ENCODE measurements at places on chromosomes 2 and 18. TPM values are rescaled to one million over a fixed set of nuclear protein-coding genes. Genes with fewer than 3 reads are reported as not detected.

RFTN2 gene
- total RNA-seq, result 0.07 TPM

DNA sequence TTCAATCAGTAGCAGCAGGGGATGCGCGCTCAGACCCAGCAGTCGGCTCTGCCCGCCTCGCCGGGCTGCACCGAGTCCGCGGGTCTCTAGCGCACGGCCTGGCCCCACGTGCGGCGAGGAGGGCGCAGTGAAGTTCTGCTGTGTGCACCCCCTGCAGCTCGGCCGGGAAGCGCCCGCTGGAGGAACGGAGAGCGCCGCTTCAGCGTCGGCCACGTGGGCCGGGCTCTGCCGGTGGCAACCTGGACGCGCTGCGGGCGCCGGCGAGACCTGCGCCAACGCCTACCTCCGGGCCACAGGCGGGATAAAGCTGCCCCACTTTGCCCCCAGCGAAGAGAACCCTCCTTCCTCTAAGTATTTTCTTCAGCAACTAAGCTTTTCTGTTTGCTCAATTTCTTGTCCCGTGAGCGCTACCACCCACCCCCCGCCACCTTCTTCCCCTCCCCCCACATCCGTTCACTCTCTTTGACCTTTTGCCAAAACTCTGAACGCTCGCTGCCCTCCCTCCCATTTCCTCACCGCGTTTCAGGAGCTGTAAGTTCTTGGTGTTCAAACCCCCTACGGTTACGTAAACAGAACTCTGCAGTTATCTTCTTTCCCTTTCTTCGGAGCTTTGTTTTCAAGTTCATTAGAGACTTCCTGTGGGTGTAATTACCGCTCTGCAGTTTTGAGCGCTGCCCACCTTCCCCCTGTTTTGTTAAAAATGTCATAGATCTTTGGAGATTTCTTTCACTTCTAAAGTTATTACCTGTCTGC is 42.6 kb upstream of the EDAR start:
- no peak overlapping the region for H3K27ac ChIP-seq
- DNase-seq, result peak; percentile 20
- no peaks in the 10 kb centered on the region for H3K4me1 ChIP-seq
- H3K36me3 ChIP-seq, result no peaks in the 10 kb centered on the region

GRCh38 chr18:9280849-9281248 is 53.7 kb upstream of the TWSG1 start:
- H3K27me3 ChIP-seq, result no peaks in the 10 kb centered on the region
- H3K27ac ChIP-seq, result no peak overlapping the region
- H3K4me3 ChIP-seq, result no peak overlapping the region
- DNase-seq, result no peak

DNA sequence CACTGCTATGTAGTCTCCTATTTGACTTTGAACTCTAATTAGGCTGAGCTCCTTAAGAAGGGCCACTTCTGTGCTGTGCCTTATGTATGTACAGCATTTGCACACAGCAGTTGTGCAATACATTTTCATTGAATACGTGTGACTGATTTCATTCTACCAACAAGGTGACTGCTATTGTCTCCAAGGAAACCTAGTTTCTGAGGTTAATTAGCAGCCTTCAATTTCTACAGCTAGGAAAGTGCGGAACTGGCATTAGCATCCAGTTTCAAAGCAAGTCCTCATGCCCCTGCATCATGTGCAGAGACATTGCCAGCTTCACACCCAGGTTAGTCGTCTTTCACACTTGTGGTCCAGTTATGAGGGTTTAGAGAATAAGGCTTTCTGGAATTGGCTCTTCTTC is 58.6 kb downstream of the NCK2 start:
- no peak overlapping the region for H3K4me3 ChIP-seq
- DNase-seq, result no peak
- no peaks in the 10 kb centered on the region for H3K36me3 ChIP-seq

DNA sequence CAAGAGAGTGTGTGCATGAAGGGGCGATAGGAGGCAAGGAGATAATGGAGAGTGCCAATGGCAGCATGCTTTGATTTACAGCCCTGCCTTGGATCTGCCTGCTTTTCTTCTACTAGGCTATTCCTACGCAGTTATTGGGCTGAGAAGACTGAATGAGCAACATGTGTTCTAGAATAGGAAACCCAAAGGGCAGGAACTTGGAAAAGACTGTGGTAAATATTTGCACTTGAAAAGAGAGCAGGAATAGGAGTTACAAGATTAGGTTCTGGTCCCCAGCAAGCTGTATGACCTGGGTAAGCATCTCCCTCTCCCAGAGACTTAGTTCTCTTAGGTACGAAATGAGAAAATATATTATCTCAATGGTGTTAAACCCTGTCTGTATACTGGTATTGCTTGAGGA is 367.7 kb downstream of the CLIP4 start:
- DNase-seq, result no peak
- no peaks in the 10 kb centered on the region for H3K36me3 ChIP-seq
- no peaks in the 10 kb centered on the region for H3K4me1 ChIP-seq

DNA sequence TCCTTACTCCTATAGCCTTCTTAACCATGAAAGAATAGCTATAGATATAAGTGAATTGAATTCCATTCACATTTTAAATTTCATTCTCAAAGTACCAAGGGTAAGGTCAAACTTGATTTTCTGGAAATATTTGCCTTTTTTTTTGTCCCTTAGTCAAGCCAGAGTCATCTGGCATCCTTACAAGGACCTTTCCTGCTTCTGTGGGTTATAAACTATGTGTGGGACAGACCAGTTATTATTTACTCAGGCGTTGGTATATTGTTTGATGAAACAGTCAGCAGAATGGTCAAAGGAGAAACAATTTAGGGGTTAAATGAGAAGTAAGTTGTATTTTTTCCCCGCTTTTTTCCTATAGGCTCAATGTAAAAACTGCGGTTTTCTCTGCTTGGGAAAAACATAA is 1103.2 kb upstream of the ZEB2 start:
- peaks cover 34% of the 10 kb centered on the region for H3K4me1 ChIP-seq
- H3K27me3 ChIP-seq, result no peaks in the 10 kb centered on the region
- H3K4me3 ChIP-seq, result peak overlapping the region; percentile 51
- H3K36me3 ChIP-seq, result no peaks in the 10 kb centered on the region

DNA sequence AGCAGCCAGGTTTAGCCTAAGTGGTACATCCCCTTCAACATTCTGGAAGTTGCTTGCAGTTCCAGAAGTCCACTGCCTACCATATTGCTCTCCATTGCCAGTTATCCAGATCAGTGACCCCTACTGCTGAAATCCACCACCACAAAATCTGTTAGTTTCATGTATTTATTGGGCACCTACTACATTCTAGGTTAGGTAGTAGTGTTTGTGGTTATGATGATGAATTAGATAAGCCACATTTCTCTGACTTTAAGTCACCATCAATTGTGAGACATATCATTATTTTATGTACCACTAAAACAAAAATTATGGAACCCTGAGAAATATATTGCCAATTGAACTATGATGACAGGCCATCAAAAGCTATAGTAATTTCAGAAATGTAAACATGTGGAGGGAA is 139.5 kb upstream of the PKDCC start:
- no peak for DNase-seq
- no peaks in the 10 kb centered on the region for H3K36me3 ChIP-seq
- H3K4me1 ChIP-seq, result peaks cover 19% of the 10 kb centered on the region

GRCh38 chr2:70357684-70358071 is 55.8 kb upstream of the FAM136A start:
- peak; percentile 76 for DNase-seq
- no peak overlapping the region for H3K4me3 ChIP-seq
- H3K27ac ChIP-seq, result peak overlapping the region; percentile 36
- H3K27me3 ChIP-seq, result no peaks in the 10 kb centered on the region
- no peaks in the 10 kb centered on the region for H3K36me3 ChIP-seq

- H3K4me1 ChIP-seq, result no peaks in the 10 kb centered on the region
- H3K36me3 ChIP-seq, result no peaks in the 10 kb centered on the region
- no peak overlapping the region for H3K27ac ChIP-seq
- H3K4me3 ChIP-seq, result no peak overlapping the region
- H3K27me3 ChIP-seq, result no peaks in the 10 kb centered on the region
- no peak for DNase-seq
Observed at GRCh38 chr2:218621007-218621406, 13.3 kb downstream of the PLCD4 start.

DNA sequence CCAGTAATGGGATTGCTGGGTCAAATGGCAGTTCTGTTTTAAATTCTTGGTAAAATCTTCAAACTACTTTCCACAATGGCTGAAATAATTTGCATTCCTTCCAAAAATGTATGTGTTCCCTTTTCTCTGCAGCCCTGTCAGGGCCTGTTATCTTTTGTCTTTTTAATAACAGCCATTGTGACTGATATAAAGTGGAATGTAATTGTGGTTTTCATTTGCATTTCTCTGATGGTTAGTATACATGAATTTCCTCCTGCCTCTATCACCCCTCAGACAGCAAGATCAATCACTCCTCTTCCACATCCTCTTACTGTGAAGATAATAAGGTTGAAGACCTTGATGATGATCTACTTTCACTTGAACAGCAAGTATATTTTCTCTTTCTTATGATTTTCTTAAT is 304.8 kb upstream of the FSIP2 start:
- no peak overlapping the region for H3K27ac ChIP-seq
- H3K4me1 ChIP-seq, result no peaks in the 10 kb centered on the region
- H3K4me3 ChIP-seq, result no peak overlapping the region
- no peak for DNase-seq

- DNase-seq, result no peak
- H3K27ac ChIP-seq, result no peak overlapping the region
- H3K4me3 ChIP-seq, result no peak overlapping the region
- no peaks in the 10 kb centered on the region for H3K27me3 ChIP-seq
- H3K4me1 ChIP-seq, result no peaks in the 10 kb centered on the region
Observed at GRCh38 chr18:60295674-60296073, 76.9 kb downstream of the MC4R start.

GRCh38 chr18:26405190-26405801 is 143.1 kb downstream of the KCTD1 start:
- H3K4me1 ChIP-seq, result no peaks in the 10 kb centered on the region
- H3K27me3 ChIP-seq, result no peaks in the 10 kb centered on the region
- no peaks in the 10 kb centered on the region for H3K36me3 ChIP-seq

DNA sequence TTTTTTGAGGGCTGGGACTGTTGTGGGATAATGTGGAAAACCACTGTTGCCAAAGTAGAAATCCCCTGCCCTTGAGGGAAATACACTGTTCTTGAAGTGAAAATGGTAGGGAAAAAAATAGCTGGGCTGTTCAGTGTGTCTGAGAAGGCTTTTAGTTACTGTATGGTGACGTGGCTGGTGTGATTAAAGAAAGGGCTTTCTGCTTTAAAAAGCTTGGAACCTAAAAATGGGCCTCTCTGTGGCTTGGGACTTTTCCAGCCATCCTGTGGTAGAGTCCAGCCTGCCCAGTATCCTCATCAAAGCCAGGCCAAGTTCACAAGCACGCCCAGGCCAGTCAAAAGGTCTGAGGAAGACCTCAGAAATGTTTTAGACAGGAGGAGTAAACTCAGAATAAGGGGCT is 6.8 kb downstream of the MGAT5 start:
- no peak overlapping the region for H3K4me3 ChIP-seq
- no peaks in the 10 kb centered on the region for H3K4me1 ChIP-seq
- no peak for DNase-seq
- no peaks in the 10 kb centered on the region for H3K27me3 ChIP-seq
- H3K27ac ChIP-seq, result no peak overlapping the region

DNA sequence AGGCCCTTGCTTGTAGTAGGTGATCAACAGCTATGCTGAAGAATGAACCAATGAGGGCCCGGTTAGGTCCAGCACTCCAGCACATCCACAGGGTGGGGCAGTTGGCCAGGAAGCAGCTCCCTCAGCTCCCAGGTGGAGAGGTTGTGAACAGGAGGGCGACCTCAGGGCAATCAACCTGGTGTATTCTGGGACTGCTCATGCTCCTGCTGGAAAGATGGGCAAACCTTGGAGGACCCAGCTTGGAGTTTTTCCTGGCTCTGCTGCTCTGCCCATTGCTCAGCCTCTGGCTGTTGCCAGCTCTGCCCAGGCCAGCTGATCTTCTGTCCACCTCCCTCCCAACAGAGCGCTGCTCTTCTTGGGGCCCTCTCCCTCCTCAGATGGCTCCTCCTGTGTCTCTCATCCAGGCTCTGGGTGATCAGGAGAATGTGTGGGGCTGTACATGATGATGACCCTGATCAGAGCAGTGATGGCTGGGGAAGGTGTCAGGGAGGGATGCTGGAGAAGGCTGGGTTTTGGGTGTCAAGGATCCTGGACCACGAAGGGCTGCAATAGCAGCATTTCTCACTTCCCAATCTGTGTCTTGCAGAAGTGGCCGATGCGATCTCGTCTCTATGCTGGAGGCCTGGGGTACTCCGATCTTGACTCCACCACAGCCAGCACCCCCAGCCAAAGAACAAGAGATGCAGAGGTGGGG is 3.4 kb downstream of the TCF23 start:
- no peak overlapping the region for H3K27ac ChIP-seq
- no peaks in the 10 kb centered on the region for H3K36me3 ChIP-seq
- no peaks in the 10 kb centered on the region for H3K27me3 ChIP-seq
- H3K4me1 ChIP-seq, result no peaks in the 10 kb centered on the region

All from PC-3 (cell line).